ENCODE measurements at places on chromosomes 6 and 20.

DNA sequence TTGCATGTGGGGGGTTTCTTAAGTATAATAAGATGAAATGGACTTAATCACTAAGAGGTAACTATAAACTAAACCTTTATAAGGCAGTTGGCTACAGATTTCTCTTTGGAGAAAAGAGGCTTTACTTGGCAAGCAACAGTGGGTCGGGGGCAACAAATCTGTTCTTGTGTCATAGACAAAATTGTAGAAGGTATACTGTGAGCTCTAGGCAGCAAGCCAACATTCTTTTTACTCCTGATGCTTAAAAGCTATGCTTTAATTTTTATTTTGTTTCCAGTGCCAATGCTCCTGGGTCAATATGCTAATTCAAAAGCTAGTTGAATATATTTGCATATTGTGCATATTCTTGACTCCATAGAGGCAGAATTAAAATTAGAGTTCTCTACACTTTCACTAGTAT, 495.4 kb downstream of the BTBD3 start:
- DNase-seq = no peak

GRCh38 chr20:32501709-32502108, 83.4 kb downstream of the NOL4L start:
- DNase-seq = no peak

- DNase-seq = peak; percentile 69
Observed at GRCh38 chr6:27237089-27237803, 10.3 kb upstream of the PRSS16 start.

- DNase-seq = no peak
Observed at GRCh38 chr6:136753624-136754023, 38.7 kb downstream of the MAP3K5 start.
